ENCODE measurements at places on chromosomes 6 and 20.

- DNase-seq: no peak
Measured at GRCh38 chr20:10065154-10065833, 30.5 kb downstream of the ANKEF1 start.

- no peak for DNase-seq
Measured at GRCh38 chr20:24998631-24999445, 6.3 kb upstream of the APMAP start.

DNA sequence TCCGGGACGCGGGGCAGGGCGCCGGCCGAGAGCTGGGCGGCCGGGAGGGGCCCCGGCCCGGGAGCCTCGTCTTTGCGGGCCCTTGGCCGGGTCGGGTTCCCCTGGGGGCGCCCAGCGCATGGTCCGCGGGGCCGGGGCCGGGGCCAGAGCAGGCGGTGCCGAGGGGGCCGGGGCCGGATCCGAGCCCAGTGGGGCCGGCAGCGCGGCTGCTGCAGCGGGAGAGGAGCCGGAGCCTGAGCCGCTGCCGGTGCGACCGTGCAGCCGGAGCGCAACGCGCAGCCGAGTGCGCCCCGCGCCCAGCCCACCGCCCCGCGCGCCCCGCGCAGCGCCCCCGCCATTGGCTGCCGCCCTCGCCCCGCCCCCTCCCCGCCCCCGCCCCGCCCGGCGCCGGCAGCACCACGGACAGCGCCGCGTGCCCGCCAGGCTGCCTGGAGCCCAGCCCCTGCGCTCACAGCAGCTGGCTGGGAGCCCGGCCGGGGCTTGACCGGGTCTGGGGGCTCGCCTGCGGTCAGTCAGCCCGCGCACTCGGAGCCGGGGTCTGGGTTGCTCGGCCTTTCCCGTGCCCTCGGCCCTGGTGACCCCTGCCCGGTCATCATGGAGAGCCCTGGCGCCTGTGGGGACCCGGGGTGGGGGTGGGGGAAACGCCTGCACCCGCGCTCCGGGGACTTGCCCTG is at the start of gene HRH3:
TSS of gene HRH3 (minus strand) at position 287 of the 674 bp plus-strand sequence. CDS start 308 bp downstream, outside the sequence.
- DNase-seq: peak; percentile 24

DNA sequence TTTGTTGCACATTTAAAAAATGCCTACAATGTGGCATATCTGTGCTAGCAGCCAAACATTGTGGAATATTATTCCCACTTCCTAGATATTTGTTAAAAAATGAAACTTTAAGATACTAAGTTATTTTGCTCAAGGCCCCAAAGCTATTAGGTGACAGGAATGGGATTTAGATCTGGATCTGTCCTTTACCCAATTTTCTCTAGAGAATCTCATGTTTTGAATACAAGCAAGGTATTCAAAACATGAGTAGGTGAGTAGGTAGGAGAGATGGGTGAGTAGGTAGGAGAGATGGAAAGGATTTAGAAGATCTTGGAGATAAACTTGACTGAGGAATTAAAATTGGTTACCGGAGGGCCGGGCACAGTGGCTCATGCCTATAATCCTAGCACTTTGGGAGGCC is 61.2 kb upstream of the AKIRIN2 start:
- DNase-seq: no peak

DNA sequence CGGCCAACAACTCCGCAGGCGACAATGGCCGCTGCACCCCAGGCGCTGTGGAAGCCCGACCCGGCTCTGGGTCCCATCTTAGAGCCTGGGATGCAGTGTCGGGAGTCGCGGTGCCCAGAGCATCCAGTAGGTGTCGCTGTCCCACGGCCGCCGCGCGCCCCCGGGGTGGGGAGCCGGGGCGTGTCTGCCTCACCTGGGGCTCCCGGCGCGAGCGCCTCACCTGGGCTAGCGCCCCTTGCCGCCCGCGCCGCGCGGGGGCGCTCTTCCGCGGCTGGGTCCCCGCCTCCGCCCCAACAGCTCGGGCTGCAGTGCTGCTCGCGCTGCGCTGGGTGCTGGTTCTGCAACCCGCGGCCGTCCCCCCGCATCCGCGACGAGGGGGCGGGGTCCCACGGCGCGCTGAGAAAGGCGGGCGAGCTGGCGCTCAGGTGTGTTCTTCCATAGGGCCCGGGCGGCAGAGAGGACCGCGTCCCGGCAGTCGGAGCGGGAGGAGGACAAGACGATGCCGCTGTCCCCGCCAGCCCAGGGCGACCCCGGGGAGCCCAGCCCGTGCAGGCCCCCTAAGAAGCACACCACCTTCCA is at the start of gene CRYBG1:
TSS of gene CRYBG1 (plus strand) at position 308 of the 579 bp plus-strand sequence. CDS start at position 500, 192 bp downstream.
- peak; percentile 52 for DNase-seq

DNA sequence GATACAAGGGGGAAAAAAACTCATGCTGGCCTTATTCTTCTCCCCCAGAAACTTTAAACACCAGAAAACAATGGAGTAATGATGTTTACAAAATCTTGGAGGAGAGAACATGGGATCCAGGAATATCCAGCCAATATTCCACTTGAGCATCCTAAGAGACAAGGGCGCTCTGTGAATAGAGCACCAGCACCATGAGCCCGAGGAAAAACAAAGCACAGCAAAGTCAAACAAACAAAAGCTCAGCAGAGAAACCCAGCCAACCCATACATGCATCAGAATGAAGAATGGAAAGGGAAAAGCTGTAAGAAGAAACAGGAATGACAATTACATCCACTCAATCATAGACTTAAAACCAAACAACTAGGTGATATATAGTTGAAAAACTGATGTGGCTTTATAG is 4.6 kb upstream of the NAA20 start:
- no peak for DNase-seq

- no peak for DNase-seq
Measured at GRCh38 chr6:37713529-37714119, 15.9 kb upstream of the MDGA1 start.

DNA sequence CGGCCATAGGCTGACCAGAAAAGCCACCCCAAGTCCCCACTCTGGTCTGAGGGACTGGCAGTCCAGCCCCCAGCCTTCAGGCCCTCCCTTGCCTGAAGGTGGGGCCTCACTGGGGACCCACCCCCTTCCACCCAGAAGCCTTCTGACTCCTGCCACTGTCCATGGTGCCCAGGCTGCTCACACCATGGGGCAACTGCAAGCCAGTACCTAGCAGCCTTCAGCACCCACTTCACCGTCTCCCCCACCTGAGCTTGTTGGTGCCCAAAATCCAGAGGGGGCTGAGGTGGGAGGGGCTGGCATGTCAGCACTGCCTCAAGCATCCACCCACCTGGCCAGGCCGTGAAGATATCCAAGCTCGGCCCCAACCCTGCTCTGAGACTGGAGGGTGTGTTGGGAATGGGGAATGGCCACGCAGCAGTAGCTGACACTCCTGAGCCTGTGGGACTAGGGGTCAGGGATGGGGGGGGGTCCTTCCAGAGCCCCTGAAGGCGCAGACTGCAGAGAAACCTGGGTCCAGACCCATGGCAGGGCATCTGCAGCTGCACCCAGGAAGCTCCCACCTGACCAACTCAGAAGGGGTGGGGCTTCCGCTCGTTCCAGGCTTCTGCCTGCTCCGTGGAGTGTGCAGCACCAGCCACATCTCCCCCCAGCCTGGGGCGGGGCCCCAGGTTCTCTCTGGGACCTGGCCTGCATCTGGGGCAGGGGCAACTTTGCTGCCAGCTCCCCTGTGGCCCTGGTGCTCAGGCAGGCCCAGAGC is 942.1 kb upstream of the EPHA7 start:
- no peak for DNase-seq

DNA sequence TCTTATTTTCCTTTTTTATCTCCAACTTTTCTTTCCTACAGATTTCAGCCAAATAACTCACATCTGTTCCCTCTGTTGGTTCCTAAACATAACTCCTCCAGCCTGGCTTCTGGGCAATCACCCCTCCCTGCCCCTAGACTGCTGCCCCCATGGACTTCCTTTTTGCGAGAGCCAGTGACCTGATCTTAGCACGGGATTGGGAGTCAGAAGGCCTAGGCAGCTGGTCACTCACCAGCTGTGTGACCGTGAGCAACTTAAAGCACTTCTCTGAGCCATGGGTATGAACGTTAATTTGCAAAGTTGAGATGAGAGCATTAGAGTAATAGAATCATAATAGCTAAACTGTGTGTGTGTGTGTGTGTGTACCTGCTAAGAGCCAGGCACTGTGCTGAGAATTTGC is 4.5 kb upstream of the MMP9 start:
- no peak for DNase-seq
